ENCODE measurements at places on chromosomes 2 and 18.

DNA sequence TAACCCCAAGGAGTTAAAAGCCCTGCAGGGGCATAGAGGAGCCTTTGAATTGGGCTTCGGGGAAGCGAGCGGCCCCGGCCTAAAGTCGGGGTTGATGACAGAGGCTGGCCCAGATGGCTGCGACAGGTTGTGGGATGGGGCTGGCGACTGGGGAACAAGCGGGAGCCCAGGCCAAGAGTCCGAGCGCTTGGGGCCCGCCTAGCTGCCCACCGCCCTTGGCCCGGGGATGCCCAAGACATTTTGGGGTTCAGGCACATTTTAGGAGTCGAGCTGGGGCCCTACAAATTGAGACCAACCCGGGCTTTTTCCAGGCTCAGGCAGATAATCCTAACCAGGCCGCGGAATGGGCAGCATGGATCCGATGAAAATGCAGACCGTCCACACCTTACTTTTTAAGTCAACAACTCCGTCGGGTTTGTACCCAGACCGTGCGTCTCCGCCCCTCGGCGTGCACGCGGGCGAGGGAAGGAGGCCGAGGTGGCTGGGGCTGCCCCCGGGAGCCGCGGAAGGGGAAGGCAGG lies 507 bp downstream of the RTKN start:
- no peak for DNase-seq

DNA sequence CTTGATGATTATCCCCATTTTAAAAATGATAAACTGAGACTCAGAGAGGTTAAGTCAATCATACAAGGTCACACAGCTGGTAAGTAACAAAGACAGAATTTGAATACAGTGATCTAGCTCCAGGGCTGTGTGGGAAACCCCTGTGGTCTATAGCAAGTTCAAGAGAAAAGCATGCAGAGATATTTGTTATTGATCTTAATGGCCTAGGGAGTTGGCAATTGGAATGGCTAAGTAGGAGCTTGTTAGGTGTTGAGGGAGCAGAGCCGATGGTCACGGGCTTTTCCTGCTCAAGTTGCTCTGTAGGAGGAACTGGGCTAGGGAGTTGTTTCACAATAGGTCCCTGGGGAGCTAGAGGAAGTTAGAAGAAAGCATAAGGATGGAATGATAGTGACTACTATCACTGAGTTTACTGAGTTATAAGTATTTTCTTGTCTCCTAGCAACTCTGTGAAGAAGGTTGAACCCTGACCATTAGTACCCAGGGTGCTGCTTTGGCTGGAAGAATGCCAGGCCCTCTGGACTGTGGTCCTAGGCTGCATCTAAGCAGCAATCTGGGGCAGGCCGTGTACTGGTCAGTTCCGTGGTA lies 30.0 kb downstream of the RNF125 start:
- DNase-seq = no peak

DNA sequence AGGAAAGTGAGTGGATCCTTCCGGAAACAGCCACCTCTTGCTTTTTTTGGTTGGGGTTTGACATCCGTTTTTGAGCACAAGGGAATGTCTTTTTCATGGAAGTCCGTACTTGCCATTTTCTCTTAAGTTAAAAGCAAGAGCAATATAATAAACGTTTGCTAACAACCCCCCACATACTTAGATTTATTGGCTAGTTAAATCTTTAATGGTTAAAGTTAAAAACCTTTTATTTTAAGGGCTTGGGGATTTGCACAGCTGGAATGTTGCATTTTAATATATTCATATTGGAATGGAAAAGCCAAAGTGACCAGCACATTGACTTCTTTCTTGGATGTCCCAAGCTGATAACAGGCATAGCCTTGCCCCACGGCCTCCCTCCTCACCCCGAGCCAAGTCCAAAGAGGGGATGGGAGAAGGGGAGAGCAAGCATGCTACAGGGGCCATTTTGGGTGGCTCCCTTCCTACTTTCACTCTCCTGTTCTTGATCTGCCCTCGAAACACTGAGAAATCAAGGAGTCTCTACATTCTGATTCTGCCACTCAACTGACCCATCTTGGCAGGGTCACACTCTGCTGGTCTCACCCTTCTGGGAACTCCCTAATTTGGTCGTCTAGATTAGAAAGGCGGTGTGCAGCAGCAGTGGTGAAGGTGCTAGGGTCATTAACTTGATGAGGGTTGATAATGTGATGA lies 48.1 kb upstream of the PKDCC start:
- DNase-seq = no peak

DNA sequence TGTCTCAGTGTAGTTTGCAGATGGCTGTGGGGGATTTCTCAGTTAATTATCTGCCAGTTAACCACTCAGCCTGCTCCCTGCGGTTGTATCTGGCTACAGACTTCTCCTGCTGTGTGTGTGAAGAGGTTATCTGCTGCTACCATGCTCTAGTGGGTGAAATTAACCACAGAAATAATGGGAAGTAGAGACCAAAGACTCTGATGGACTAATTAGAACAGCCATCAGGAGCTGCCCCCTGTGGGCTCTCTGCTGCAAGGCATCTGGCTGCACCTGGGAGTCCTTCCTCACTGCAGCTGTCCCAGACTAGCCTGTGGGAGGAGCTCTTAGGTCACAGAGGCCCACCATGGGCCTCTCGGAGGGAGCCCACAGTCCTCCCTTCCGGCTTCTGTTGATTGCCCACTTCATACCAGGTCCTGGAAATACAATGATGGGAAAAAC lies 66.6 kb downstream of the CTIF start:
- no peak for DNase-seq

DNA sequence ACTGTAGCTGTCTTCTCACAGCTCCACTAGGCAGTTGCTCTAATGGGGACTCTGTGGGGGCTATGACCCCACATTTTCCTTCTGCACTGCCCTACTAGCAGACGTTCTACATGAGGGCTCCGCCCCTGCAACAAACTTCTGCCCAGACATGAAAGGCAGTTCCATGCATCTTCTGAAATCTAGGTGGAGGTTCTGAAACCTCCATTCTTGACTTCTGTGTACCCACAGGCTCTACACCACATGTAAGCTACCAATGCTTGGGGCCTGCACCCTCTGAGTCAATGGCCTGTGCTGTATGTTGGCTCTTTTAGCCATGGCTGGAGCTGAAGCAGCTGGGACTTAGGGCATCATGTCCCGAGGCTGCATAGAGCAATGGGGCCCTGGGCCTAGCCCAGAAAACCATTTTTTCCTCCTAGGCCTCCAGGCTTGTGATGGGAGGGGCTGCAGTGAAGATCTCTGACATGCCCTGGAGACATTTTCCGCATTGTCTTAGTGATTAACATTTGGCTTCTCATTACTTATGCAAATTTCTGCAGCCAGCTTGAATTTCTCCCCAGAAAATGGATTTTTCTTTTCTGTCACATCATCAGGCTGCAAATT lies 123.0 kb downstream of the MYCN start:
- DNase-seq = no peak

DNA sequence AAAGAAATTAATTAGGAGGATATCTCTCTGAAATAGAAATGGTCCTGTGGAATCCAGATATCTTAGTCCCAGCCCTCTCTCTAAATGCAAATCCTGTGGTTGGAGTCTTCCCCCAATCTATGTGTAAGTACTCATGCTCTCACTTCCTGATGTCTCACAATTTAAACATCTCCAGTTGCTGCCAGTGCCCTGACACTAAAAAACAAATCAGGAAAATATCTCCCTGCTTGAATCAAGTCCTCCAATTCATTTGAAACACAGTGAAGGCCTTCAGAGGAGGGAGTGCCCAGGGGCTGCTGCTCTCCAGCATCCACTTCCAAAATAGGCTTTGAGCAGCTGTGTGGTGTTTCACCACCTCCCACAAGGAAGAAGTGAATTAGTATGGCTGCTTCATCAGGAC lies 413.8 kb downstream of the RAD51AP2 start:
- DNase-seq = no peak

- DNase-seq = no peak
Observed at GRCh38 chr2:96259497-96259921, 6.3 kb downstream of the TMEM127 start.

DNA sequence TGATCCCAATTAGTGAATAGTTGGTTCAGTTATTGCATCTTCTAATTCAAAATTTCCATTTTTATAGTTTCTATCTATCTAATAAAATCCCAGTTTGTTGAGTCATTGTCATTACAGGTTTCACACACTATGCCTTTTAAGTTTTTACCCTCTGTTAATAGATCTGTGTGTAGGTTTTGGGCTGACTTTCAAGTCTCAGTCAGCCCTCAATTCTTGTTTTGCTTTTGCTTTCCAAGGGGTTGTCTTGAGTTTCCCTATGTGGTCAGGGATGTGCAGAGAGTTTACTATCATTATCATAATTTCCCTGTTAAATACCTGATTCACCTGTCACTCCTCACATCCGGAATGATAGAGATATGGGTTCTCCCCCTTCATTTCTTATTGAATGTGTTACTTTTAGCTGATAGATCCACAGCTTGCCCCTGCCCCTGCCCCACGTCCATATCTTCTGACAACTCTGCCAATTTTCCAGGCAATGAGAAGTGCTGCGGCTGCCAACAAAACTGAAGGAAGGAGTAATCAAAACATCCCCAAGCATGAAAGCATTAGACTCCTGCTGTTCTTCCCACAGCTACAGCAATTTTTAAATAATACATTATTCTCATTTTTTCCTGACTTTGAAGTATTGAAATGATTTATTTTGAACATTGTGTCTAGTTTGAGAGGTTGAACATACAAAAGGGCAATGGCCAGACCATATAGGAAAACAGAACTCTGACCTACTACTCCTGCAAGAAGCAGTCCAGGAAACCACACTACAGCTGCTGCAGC lies 1064.8 kb downstream of the SUCLG1 start:
- DNase-seq = no peak

DNA sequence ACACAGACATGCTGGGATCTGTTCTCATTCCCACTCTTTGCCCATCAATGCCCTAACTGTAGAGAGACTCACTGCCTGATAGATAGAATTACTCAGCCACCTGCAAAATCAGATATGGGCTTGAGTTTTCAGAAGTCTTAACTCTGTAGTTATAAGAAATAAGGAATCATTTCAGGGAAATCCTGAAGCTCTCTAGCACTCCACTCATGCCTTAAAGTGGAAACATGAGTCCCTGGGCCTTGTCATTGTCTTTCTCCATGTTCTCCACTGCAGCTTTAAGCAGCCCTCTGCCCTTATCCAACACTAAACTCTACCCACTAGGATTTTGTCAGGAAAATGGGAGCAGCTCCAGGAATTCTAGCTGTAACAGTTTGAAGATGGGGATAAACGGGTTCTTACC lies 192.5 kb downstream of the SNTG2 start:
- no peak for DNase-seq

DNA sequence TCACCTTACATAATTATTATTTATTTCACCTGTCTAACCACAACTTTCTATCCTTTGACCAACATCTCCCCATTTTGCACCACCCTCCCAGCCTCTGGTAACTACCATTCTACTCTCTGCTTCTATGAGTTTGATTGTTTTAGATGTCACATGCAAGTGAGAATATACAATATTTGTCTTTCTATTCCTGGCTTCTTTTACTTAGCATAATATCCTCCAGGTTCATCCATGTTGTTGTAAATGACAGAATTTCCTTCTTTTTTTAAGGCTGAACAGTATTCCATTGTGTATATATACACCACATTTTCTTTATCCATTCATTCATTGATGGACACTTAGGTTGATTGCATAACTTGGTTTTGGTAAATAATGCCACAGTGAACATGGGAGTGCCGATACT lies 24.0 kb downstream of the PPM1B start:
- no peak for DNase-seq

GRCh38 chr2:149627111-149627801 lies 39.7 kb upstream of the MMADHC start:
- DNase-seq = no peak

DNA sequence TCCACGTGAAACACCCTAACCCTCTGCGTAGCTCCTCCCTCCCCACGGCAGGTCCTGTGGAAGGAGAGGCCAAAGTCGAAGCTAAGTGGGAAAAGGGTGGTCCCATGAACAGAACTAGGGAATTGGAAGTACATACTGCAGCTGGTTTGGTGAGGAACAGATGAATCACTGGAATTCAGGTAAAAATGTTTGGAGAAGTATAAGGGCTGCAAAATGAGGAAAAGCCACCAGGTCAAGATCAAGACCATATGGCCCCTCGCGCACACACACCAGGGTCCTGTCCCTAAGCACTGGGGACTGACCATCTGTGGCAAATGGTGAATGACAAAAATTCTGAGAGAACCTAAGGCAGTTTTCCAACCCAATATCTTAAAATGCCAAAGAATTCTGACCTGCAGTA lies 3.1 kb downstream of the PARD6G start:
- DNase-seq = no peak

GRCh38 chr18:67789165-67789545 lies 272.6 kb upstream of the DSEL start:
- no peak for DNase-seq

- no peak for DNase-seq
Observed at GRCh38 chr18:45958730-45959129, 8.4 kb downstream of the EPG5 start.

GRCh38 chr2:54964816-54965215 lies 85.4 kb downstream of the RTN4 start:
- DNase-seq = no peak

DNA sequence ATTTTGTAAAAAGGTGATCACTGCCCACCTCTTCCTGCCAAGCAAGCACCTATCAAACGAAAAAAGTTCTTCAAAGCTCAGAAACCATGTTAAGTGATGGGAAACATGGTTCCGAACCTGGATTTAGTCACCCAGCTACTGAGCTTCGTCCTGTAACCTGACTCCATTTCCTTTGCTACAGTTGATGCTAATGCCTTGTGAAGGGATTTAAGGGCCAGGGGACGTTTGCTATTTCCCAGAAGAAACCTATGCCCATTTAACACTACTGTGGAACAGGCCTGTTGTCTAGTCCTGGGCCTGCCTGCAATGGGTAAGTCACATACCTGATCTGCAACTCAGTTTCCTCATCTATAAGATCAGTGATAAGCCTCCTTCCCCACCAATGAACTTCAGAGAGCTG lies 14.8 kb downstream of the SERPINE2 start:
- no peak for DNase-seq

DNA sequence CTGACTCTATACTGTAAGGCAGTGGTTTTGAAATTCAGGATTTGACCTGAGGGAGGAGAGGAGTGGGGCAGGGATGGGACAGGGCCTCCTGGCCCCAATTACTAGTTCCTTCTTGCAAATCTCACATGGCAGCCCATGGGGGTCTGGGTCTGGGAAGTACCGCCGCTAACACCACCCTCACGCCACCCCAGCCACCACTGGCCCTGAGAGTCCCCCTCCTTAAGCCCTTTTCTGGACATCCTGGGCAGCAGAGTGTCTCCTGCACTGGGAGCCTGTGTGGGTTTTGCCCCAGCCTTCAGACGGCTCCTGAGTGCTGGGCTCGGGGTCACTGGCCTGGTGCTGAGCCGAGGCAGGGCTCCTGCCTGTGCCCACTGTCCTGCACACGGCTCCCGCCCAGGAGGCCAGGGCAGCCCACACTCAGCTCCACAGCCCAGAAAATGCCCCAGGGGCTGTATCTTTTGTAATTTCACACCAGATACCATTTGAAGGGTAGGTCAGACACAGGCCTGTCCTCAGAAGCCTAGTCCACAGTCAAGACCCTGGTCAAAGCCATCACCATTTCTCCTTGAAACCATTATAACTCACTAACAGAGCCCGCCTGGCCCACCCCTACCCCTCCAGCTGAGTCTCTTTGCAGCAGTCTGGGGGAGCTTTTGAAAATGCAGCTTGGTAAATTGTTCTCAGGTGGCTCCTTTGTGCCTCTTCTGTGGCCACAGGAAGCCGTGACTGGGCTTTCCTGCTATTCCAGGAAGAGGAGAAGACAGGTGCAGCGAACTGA lies 55.1 kb downstream of the CYP27C1 start:
- no peak for DNase-seq

- DNase-seq = no peak
Observed at GRCh38 chr18:79949697-79950487, 1.6 kb downstream of the SLC66A2 start.

All from activated T-cell treated with anti-CD3 and anti-CD28 coated beads for 1 hour (primary cell).